CD4-positive, alpha-beta T cell treated with Interleukin-12 subunit alpha and Interleukin-12 subunit beta, for 1 hour (primary cell): ENCODE measurements at places on chromosomes 3 and 15.

DNA sequence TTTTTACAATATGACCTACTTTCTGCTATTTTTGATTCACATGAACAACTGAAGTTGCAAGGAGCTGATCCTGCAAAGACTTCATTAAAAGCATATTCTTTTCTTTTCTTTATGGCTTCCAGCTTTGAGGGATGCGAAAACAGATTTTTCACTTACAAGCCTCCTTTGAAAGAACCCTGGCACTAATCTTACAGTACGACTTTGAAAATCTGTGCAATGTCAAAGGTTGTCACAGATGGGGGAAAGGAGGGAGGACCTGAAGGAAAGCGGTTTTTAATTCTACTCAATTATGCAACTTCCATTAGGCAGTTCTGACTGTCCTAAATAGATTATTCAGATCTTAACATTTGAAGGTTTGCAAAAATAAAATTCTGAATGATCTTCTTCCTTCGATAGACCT, 130.5 kb downstream of the TNIK start:
- no peak for DNase-seq

GRCh38 chr3:117893638-117894037, 1141.0 kb downstream of the IGSF11 start:
- DNase-seq, result no peak

DNA sequence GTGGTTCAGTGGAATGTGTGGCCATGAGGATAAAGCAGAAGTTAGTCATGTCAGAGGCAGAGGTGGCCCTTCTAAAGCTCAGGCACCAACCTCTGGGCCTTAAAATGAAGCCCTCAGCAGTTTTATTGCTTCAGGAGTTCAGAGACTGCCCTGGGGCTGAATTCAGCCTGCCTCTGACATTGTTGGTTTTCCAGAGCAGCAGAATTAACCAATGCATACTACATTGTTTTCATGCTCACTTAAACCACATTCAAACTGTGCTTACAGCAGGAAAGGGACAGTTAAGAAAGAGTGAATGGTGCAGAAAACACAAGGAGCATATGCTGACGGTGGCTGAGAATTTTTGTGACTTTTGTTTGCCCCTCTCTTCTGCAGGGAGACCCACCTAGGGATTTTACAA, 320.2 kb downstream of the CHST2 start:
- no peak for DNase-seq

- DNase-seq, result no peak
These were observed 198.8 kb upstream of the CTNNB1 start for GRCh38 chr3:41000471-41000870.

DNA sequence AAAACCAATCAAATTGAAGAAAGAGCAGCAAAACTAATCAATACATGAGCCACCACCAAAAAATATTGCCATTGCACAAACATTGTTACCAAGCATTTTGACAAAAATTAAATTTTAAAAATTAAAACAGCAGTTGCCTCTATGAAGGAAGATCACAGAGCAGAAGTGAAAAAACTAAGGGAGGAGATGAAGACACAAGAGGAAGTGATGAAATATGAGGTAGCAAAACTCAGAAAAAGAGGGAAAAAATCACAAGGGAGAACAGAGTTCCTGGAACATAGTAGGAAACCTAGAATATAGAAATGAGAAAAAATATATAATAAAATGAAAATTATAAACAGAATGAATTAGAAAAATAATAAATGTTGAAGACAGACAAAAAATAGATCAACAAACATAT, 7.3 kb upstream of the SERPINI2 start:
- DNase-seq, result no peak

DNA sequence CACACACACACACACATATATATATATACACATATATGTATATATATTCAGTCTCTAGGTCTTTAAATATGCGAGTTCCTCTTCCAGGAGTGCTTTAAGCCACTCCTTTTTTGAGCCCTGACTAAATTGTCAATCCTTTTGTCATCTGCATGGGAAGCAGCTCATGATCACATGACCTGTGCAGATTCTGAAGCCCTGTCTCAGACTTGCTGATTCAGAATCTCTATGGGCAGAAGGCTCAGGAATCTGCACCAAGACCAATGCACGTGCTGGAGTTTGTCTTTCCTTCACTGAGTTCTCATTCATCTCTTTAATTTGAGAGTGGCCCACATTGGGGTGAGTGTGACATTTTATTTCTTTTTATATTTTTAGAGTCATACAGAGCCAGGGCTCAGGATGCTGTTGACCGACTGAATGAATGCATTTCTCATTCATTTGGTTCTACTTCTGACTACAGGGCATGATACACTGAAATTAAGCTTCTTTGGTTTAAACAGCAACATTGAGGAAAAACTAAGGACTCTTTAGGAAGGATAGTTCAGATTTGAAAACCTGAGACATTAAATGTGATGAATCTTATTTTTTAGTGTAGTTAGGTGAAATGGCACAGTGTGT, 307.5 kb downstream of the EDEM1 start:
- no peak for DNase-seq

DNA sequence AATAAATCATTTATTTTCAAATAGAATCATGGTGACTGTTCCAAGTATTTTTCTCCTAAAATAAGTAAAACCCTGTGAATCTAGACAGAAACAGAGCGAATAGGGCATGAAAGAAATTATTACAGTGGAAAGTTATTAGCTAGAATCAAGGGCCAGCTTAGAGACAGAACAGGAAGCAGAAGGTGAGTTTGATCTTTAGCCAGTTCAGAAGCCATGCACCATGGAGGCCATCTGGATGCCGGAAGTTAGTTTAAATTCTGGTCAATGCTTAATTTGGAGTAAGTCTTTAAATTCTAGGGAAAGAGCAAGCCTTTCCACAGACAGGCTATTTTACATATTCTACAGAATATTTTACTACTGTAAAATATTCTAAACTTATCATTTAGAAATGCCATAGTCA, 574.8 kb downstream of the CADM2 start:
- DNase-seq, result no peak

- DNase-seq, result no peak
These were observed 109.6 kb upstream of the TMCO5A start for GRCh38 chr15:37824717-37825382.
